ENCODE measurements at places on chromosomes 3 and 15.

GRCh38 chr3:158701420-158702065 is 29.1 kb upstream of the LXN start:
- DNase-seq = no peak

GRCh38 chr15:73925848-73926218 is 429 bp upstream of the LOXL1 start:
- no peak for DNase-seq

- DNase-seq = no peak
Measured at GRCh38 chr15:64009798-64010261, 36.5 kb downstream of the DAPK2 start.

DNA sequence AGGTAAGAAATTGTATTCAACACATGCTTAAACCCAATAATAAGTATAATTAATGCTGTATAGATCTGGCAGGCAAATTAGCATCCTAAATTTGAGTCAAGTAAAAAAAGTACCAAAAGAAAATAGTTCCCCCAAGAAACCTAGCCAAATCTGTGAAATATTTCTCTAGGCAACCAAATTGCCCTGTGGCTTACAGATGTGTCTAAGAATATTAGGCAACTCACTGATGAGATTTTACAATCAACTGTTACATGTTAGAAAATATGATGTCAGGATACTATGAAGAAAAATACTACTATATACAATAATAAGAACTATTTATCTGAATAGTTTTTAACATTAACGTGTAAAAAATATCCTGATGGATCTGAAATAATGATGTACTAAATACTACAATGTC is 397.1 kb downstream of the TIGIT start:
- DNase-seq = no peak

- no peak for DNase-seq
Measured at GRCh38 chr3:46695962-46696894, 2.7 kb upstream of the ALS2CL start.

DNA sequence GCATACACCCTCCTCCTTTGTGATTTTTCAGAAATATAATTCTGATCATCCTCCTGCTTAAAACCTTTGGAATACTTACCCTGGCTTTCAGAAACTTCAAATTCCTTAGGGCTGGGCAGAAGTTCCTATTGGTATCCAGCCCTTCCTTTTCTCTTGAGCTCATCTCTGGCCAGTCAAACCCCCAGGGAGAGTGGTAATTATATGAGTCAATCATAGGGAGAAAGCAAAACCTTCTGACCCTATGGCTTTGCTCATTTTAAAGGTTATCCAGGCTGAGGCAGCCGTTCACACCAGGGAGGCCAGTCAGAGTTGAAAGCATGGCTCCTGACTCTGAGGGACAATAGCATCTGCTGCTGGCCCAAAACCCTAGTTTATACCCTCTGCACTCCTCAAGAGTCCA is 23.9 kb upstream of the CTNNB1 start:
- DNase-seq = no peak

- no peak for DNase-seq
Measured at GRCh38 chr15:78061963-78062427, 15.5 kb downstream of the TBC1D2B start.

DNA sequence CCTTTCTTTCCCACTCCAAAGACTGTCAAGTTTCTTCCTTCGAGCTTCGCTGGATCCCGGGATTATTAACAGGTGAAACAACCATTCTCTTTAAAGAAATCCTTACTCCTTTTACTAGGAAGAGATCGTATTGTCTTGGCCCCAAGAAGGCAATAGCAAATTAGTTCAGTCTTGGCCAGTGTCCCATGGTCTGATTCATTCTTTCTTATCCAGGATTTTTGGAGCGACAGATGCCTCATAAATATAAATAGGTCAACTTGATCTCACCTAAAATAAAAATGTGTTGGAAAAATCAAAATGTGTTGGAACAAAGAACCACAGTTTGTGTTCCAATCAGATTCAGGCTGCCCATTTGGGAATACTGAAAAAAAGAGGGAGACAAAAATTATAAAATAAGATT is 140.1 kb upstream of the TMEM108 start:
- no peak for DNase-seq

- DNase-seq = no peak
Measured at GRCh38 chr3:115662356-115662755, 39.0 kb downstream of the GAP43 start.

- DNase-seq = no peak
Measured at GRCh38 chr3:159619341-159619885, 369.2 kb upstream of the IL12A start.

- DNase-seq = no peak
Measured at GRCh38 chr3:70096376-70097066, 97.0 kb downstream of the SAMMSON start.

- DNase-seq = no peak
Measured at GRCh38 chr3:66803206-66803605, 194.9 kb upstream of the KBTBD8 start.

DNA sequence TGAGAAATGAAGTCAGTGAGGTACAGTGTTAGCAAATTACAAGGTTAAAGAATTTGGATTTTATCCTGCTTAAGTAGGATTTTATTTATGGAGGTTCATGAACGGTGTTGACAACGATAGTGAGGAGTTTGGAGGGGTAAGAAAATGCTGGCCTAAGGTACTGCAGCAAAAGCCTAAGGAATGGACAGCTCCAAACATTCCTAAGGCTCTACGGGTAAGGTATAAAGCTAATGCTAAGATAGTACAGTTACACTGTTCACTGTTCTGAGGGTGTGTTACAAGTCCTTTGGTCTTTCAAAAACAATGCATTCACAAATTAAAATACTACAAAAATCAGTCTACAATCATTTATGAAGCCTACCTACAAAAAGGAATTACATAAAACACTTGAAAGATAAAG is 7.3 kb downstream of the MTMR10 start:
- DNase-seq = no peak

DNA sequence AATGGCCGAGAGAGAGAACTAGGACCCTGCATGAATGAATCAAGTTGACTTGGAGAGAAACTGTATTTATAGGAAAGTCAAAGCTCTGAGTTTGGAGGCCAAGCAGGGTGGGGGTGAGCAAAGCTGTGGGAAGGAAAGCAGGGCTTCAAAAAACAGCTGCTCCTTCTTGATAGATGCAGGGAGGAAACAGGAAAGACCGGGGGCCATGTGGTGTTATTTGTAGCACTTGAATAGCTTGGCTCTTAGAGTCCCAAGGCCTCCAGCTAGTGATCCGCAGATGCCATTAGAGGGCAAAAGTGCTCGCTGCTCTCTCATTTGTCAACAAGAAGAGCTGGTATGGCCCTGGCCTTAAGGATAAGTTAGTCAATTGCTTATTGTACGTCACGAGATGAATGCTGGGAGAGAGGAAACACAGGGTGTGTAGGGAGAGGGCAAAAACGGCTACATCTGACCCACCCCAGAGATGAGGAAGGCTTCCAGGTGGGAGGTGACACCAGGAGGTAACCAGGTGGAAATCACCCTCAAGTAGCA is at the start of gene ALG1L2:
Gene ALG1L2, plus strand, starts transcription at position 481 of the 531 bp plus-strand sequence. CDS start 186 bp downstream, outside the sequence.
- no peak for DNase-seq

- DNase-seq = no peak
Measured at GRCh38 chr15:76577879-76578512, 241.4 kb downstream of the ISL2 start.

DNA sequence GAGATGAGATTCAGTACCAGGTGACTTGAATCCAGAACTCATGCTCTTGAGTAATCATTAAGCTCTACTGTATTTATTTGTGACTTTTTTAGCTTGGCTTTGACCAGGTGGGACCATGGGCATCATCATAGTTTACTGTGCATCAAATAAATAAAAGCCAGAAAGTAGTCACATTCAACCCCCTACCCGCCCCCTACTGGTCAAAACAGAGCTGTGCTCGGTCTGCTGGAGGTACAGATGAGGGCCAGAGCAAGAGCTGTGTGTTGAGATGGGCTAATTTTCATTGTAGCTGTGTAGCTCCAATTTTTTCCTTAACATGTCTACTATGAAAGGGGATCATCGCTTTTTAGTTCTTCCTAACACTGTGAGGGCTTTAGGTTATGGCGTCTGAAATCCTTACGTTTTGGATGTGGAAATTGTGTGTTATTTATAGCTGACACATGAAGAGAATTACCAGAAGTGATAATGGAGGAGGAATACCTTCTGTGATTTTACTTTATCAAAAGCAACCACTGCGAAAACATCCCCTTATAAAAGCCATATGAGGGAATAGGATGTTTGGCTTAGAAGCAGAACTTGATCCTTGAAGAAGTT is 375.1 kb downstream of the PTPRG start:
- DNase-seq = no peak

DNA sequence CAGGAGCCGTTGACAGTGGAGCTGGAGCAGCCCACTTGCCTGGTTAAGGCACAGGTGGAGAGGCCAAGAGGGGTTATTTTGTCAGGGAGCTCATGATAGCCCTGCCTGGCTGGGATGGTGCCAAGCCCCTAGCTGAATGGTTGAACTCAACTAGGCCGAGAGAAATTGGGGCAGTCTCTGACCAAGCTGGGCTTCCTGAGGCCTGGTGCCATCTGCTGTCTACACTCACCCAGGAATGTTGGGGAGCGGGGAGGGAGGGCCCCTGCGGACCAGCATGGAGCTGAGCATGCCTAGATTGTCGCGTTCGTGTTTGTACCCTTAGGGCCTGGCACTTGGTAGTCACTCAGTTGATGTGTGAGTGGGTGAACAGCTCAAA is 1.2 kb downstream of the BRPF1 start:
- no peak for DNase-seq

DNA sequence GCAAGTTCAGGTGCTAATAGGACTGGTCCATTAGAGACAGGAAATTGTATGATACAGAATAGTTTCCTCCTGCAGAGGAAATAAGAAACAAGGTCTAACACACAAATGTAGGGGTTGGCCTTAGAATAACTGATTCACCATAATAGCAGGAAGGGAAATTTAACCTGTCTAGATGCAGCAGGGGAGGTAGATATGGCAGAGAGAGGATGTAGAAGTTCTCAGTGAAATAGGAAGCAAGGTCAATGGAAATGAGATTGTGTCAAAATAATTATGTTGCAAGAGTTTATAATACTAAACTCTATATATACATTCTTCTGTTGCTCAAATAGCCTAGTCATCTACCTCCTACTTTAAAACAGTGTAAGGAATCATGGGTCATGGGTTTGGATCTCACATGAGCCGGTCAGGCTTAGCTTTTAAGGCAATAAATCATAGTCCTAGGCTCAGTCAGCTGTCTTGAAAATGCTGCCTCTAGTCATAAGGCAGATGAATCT is 17.0 kb downstream of the BCL2A1 start:
- DNase-seq = no peak

GRCh38 chr15:39153058-39153714 is 427.7 kb upstream of the THBS1 start:
- DNase-seq = no peak

DNA sequence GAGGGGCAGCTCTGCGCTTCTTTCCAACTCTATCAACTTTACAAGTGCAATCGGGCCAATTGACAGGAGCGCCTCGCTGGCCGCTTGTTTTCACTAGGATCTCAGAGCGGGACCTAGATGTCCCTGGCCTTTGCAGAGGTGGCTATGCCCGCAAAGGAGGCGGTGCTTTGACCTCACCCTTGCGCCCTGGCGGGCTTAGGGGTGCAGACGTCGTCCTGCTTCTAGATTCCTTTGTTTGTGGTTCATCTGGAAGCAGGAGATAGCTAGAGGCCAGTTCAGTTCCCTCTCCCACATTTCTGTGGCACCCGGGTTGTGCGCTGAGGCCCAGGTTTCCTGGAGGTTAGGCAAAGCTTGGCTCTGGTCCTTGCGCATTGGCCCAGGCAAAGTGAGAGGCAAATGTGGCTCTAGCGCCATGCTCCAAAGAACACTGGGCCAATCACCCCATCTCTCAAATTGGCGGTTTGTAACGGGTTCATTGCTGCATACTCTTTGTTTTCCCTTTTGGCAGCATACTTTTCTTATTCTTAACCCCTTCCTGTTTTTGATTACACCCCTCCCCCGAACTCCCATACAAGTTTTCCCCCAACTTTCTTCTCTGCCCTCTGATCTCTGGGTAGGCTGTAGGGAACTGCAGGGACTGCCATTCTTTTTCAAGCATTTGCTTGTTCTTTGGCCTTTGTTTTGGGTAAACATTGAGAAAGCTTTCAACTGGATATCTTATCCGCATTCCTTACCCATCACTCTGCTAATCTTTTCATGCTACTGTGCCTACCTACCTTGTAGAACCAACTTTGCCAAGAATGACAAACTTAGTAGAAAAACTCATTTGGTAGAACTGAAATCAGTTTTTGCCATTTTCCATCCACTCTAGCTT is 1.4 kb downstream of the PPM1L start:
- peak; percentile 14 for DNase-seq

GRCh38 chr3:36494461-36495109 is 114.3 kb downstream of the STAC start:
- DNase-seq = no peak

- no peak for DNase-seq
Measured at GRCh38 chr3:35857004-35857403, 217.7 kb downstream of the ARPP21 start.

GRCh38 chr3:5298453-5298852 is 110.9 kb downstream of the EDEM1 start:
- DNase-seq = no peak

DNA sequence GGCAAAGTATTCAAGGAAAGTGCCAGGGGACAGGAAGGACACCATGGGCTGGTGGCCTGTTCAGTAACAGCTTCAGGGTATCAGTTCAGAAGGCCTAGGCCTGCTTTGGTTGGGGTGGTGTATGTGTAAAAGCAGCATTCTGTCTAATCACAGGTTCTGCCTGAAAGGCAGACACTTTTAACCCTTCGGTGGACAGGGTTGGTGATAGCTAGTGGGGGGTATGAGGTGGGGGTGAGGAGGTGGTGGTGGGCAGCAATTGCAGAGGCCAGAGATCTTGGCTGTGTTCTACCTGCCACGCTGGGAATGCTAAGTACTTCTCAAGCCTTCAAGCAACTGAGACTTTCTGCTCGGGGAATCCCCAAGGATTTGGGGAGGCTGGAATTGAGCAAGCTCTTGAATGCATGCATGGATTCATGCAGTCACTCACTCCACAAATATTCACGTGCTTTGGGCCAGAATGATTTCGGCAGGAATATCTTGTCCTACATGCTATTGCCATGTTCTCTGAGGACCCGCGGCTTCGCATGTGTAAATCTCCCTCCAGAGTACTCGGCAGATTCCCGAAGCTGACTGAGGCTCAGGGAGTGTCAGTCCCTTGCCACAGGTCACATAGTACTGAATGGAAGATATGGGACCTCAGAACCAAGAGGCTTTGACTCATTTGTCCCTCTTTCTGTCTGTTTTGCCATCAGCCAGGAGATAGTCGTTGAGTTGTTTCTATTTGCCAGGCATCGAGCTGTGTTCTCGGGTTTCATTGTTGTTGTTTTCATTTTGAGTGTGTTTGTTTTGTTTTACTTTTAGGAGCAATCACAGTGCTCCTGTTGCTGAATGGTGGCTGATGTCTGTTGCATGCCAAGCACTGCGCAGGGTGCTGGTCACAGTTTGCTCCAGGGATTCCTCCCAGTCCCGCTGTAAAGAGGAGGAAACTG is 65.5 kb downstream of the SMAD3 start:
- DNase-seq = no peak

GRCh38 chr3:74426571-74426970 is 187.9 kb downstream of the CNTN3 start:
- DNase-seq = no peak

DNA sequence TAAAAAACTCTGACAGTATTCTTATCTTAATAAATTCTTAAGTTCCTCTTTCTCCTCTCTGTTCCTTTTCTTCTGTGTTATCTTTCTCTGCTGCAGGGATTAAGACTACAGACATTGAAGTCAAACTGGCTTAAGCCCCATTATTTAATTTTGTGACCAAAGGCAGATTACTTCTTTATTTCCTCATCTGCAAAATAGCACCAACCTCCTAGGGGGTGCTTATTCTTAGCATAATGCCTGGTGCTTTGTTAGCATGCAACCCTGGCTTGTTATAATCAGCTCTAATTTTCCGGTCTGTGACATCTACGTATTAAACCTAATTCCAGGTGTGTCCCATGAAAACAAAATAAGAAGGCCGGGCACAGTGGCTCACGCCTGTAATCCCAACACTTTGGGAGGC is 23.8 kb downstream of the SEMA6D start:
- no peak for DNase-seq

All from amygdala (tissue), 56 donors.